ENCODE measurements at places on chromosomes 7 and 10. TPM values are rescaled to one million over a fixed set of nuclear protein-coding genes. Genes with fewer than 3 reads are reported as not detected.

GRCh38 chr10:44773565-44773964 is 137.6 kb upstream of the TMEM72 start:
- no peaks in the 10 kb centered on the region for H3K36me3 ChIP-seq
- H3K27me3 ChIP-seq, result no peaks in the 10 kb centered on the region
- no peak overlapping the region for H3K4me3 ChIP-seq
- no peaks in the 10 kb centered on the region for H3K4me1 ChIP-seq
- no peak for DNase-seq
- H3K27ac ChIP-seq, result no peak overlapping the region

DNA sequence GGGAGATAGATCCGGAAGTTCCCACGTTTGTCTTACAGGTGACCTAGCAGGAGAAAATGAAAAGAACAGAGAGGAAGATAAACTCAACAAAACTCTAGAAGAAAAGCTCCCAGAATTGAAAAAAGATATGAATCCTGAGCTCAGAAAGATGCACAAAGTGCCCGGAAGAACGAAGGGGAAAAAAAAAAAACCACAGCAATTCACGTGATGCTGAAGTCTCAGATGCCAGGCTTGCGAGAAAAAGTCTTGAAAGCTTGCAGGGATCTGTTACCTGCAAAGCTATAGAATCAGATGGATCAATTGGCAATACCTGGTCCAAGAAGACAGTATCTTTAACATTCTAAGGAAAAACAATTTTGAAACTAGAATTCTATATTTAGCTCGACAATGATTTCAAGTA is 33.5 kb downstream of the CARD11 start:
- no peak overlapping the region for H3K27ac ChIP-seq
- no peaks in the 10 kb centered on the region for H3K27me3 ChIP-seq
- DNase-seq, result no peak
- no peaks in the 10 kb centered on the region for H3K4me1 ChIP-seq
- H3K36me3 ChIP-seq, result no peaks in the 10 kb centered on the region

DNA sequence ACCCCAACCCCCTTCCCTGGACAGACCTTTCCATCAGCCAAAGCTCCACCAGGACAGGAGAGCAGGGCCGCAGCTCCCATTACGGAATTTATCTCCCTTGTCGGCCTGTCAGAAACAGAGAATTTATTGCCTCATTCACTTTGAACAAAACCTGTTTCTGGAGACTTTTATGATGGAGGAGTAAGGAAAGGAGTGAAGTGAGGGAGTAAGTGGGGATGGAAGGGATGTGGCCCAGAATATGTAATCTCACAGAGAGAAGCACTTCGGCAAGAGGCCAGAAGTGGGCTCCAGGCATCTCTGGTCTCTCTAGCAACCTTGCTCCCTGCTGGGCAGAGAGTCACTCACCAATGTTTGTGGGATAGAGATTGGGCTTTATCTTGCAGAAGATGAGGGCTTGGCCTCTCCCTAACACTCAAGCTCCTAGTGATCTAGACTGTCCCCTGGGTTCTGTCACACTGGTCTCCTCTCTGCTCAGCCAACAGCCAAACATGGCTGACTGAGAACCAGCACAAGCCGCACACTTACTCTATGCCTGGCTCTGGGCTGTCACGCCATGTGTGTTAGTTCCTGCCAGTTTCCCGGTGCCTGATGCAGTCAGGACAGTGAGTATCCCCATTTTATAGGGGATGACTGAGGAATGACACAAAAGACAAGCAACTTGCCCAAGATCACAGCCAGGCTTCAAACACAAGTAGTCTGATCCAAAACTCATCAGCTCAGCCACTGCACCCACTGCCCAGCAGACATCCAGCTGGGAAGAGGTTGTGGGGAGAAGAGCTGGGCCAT is 149.4 kb upstream of the ZMIZ1 start:
- no peaks in the 10 kb centered on the region for H3K4me1 ChIP-seq
- no peak overlapping the region for H3K4me3 ChIP-seq
- no peaks in the 10 kb centered on the region for H3K27me3 ChIP-seq
- H3K36me3 ChIP-seq, result no peaks in the 10 kb centered on the region

- H3K4me1 ChIP-seq, result no peaks in the 10 kb centered on the region
- H3K36me3 ChIP-seq, result no peaks in the 10 kb centered on the region
- DNase-seq, result no peak
- no peak overlapping the region for H3K27ac ChIP-seq
- no peak overlapping the region for H3K4me3 ChIP-seq
Observed at GRCh38 chr10:71945819-71946474, 18.2 kb upstream of the CHST3 start.

- no peak overlapping the region for H3K27ac ChIP-seq
- no peaks in the 10 kb centered on the region for H3K36me3 ChIP-seq
- H3K4me3 ChIP-seq, result no peak overlapping the region
- no peak for DNase-seq
- H3K4me1 ChIP-seq, result no peaks in the 10 kb centered on the region
- H3K27me3 ChIP-seq, result no peaks in the 10 kb centered on the region
Observed at GRCh38 chr7:111476586-111477293, 85.6 kb downstream of the IMMP2L start.

Gene HGF
- total RNA-seq, result 42.0 TPM
